ENCODE measurements at places on chromosomes 2 and 18. TPM values are rescaled to one million over a fixed set of nuclear protein-coding genes. Genes with fewer than 3 reads are reported as not detected.

FNDC4 gene
- 5.1 TPM for polyA plus RNA-seq

GAD1 gene
- 427 TPM for polyA plus RNA-seq

SDC1 gene
- polyA plus RNA-seq = 9.0 TPM

CFAP65 gene
- polyA plus RNA-seq = 2.5 TPM

POTEF gene
- not detected for polyA plus RNA-seq

C2orf80 gene
- polyA plus RNA-seq = 28.1 TPM

ACOXL gene
- not detected for polyA plus RNA-seq

ATP6V1B1 gene
- polyA plus RNA-seq = not detected

KCNG2 gene
- not detected for polyA plus RNA-seq

MCEE gene
- 82.9 TPM for polyA plus RNA-seq

MROH2A gene
- polyA plus RNA-seq = not detected

SH3BP4 gene
- polyA plus RNA-seq = 0.10 TPM

KCNJ13 gene
- 4.3 TPM for polyA plus RNA-seq

MLPH gene
- polyA plus RNA-seq = not detected

CLASP1 gene
- polyA plus RNA-seq = 210 TPM

UGT1A4 gene
- polyA plus RNA-seq = not detected

FAHD2A gene
- polyA plus RNA-seq = 6.2 TPM

RAB27B gene
- 6.7 TPM for polyA plus RNA-seq

ADRA2B gene
- polyA plus RNA-seq = not detected

TNFAIP6 gene
- polyA plus RNA-seq = 0.17 TPM

TMEM37 gene
- polyA plus RNA-seq = not detected

NAT8 gene
- not detected for polyA plus RNA-seq

SETBP1 gene
- polyA plus RNA-seq = 3.5 TPM

CYB5A gene
- 80.3 TPM for polyA plus RNA-seq

ID2 gene
- 3,601 TPM for polyA plus RNA-seq

NFATC1 gene
- 0.91 TPM for polyA plus RNA-seq

UBXN4 gene
- 152 TPM for polyA plus RNA-seq

WBP1 gene
- polyA plus RNA-seq = 7.8 TPM

LRRTM4 gene
- polyA plus RNA-seq = 9.6 TPM

POMC gene
- polyA plus RNA-seq = not detected

RAMP1 gene
- polyA plus RNA-seq = 38.6 TPM
